Pulmonary artery endothelial cell (primary cell): ENCODE measurements at places on chromosomes 7 and 10. TPM values are rescaled to one million over a fixed set of nuclear protein-coding genes. Genes with fewer than 3 reads are reported as not detected.

DNA sequence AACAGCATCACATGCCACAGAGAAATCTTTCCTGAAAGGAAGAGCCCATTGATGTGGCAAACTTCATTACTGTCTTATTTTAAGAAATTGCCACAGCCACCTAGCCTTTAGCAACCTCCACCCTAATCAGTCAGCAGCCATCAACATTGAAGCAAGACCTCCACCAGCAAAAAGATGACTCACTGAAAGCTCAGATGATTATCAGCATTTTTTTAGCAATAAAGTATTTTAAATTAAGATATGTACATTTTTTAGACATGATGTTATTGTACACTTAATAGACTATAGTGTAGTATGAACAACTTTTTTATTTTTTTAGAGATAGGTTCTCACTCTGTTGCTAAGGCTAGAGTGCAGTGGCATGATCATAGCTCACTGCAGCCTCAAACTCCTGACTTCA lies 14.8 kb downstream of the STEAP1B start:
- no peak for DNase-seq

DNA sequence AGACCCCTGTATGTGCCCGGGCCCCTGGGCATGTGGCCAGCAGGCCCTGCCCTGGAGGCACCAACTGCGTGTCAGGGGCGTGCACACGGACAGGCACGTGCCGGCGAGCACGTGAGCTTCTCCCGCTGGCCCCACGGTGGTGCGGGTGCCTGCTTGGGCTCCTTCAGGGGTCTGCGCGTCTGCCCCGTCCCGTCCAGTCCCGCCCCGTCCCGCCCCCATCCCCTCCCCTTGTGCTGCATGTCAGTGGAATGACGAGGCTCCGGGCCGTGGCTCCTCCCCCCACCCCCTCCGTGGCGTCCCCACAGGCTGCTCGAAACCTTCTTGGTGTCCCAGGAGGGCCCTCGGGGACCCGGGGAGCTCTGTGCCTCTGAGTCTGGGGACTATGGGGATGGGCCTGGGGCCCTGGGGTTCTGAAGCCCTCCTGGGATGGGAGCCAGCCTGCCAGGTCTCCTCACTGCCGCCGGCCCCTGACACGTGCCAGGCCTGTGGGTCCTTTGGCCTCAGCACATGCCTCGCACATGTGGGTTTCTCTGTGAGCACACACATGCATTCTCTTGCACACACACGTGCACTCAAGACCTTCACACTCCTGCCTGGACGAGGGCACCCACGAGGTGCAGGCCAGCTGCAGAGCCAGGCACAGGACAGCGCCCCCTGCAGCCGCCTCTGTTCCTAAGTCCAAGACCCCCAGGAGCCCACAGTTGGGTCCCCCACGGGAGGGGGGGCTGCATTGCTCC lies 27.5 kb upstream of the AMZ1 start:
- DNase-seq = no peak

DNA sequence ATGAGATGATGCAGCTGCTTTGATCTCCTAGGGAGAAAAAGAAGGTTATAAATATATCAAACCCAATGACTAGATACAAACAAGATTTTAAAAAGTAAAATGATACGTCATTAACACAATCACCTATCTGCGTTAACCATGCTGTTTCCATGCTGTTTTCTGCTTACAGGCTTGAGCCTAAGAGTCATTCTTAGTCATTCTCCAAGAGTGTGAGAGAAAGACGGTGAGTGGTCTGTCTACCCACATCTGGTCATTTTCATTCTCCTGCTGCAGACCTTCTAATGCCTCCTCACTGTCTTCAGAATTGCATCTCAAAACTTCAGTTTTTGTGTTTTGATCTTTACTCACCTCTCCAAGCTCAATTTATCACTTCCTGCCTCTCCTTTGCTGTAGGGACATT lies 98.0 kb upstream of the ELMO1 start:
- no peak for DNase-seq

DNA sequence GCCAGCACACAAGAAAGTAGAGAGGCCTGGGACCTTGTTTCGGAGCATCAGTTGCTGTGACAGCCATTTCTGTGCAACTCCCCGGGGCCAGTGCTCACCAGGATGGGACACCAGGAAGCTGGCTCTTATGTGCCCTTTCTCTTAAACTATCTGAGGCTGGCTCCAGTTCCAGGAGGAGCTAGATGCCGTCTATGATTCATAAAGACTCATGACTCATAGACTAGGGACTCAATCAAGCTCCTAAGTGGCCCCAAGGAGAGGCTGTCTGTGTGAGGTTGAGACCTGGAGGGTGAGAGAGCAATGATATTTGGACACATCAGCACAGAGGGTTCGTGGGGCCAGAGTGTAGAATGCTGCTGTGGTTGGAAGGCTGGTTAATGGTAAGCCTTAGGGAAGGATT lies 580.1 kb downstream of the CCSER2 start:
- no peak for DNase-seq

DNA sequence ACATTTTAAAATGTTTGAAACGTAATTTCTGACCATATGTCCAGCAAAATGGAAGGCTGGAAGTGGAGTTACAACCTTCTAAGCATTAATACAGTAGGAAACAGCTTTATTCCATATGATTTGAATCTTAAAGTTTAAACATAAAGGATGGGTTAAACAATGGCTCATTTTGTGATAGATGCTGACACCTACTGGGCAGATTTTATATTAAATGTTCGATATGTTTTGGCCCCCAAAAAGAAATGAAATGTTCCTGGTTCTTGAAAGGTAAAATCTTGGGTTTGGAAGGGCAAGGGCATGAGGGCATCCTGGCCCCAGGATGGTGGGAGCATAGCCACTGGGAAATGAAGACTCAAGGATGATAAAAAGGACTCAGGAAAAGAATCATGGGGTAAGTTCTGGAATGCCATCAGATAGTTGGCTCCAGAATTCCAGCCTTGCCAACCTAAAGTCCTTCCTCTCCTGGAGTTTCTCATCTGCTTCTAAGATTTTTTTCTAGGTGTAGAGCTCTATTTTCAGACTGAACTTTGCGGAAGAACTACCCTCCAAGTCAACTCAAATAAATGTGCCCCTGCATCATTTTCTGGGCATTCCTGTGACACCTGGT lies 34.6 kb upstream of the SLC35G1 start:
- no peak for DNase-seq

- no peak for DNase-seq
These were observed 197.2 kb downstream of the HECW1 start for GRCh38 chr7:43309706-43310022.

GRCh38 chr10:128062881-128063563 lies 63.2 kb downstream of the MKI67 start:
- DNase-seq = no peak

GRCh38 chr7:155590215-155591018 lies 44.1 kb upstream of the CNPY1 start:
- DNase-seq = no peak

GRCh38 chr10:46520381-46520780 lies 36.1 kb downstream of the GPRIN2 start:
- no peak for DNase-seq

GRCh38 chr10:78706256-78706655 lies 362.5 kb upstream of the ZMIZ1 start:
- DNase-seq = no peak

- no peak for DNase-seq
These were observed 88.9 kb downstream of the WDFY4 start for GRCh38 chr10:48773580-48773979.

DNA sequence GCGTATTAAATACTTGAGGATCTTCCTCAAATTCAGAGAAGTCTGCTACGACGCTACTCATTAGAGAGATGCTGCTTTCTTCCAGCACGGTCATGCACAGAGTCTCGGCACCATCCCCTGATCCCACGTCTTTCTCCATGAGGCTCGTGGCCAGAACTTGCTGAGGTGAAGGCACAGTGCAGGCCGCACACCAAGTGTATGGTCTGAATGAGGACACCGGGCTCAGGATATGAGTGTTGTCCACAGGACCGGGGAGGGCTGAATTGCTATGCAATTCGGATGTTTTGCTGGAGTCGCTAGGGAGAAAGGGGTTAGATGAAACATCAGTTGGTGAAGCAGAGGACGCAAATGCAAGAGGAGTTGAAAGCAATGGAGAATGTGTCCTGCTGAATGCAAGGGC lies 63.0 kb downstream of the KIAA1549 start:
- DNase-seq = no peak

- no peak for DNase-seq
These were observed 226.4 kb downstream of the BUB3 start for GRCh38 chr10:123380491-123381085.

GRCh38 chr10:112304267-112304859 lies 21.2 kb downstream of the TECTB start:
- no peak for DNase-seq

The CCDC172 gene
- total RNA-seq = not detected in 2 replicates

The NPFFR1 gene
- total RNA-seq = not detected in 2 replicates

The RBM20 gene
- total RNA-seq = 0.13 TPM in 1 of 2 replicates, not detected in the other

The TMED4 gene
- 66.6 and 72.4 TPM in 2 replicates for total RNA-seq

The CACNA2D1 gene
- 61.4 and 93.2 TPM in 2 replicates for total RNA-seq

The OR6B1 gene
- total RNA-seq = not detected in 2 replicates

The CEP41 gene
- 6.3 and 17.3 TPM in 2 replicates for total RNA-seq
